ENCODE measurements at places on chromosomes 2 and 18.

DNA sequence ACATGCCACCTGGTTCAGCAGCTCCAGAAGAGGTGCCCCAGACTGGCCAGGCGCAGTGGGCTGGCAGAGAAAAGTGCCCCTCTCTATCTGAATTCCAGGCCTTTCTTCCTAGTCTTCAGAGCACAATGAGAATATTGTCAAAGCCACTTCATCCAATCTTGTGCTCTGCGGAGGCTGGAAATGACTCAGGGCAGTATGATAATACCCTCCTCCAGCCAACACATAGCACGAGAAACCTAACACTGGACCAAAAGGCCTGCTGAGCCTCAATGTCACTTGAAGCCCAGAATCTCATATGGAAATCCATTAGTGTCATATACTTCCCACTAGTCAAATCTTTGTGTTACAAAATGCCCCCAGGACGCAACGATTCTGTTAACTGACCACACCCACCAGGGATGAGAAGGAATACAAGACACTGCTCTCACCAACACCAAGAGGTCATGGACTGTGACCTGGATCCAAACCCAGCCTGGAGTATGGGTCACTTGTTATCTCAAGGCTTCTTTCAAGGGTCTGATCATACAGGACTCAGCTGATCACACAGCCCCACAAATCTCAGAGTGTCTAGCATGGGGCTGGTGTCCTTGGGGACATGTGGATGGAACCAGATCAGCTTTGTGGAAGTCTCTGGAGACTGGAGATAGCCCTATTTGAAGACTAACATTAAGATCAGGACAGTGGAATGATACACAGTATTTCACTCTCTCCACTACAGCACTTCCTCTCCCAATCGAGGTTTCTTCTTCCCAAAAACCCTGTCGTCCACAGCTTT lies 10.1 kb downstream of the KIF3C start:
- no peak for DNase-seq

- DNase-seq, result no peak
Measured at GRCh38 chr2:217642944-217643343, 359.9 kb downstream of the TNS1 start.

GRCh38 chr2:215280326-215280725 lies 31.5 kb upstream of the ATIC start:
- DNase-seq, result no peak

DNA sequence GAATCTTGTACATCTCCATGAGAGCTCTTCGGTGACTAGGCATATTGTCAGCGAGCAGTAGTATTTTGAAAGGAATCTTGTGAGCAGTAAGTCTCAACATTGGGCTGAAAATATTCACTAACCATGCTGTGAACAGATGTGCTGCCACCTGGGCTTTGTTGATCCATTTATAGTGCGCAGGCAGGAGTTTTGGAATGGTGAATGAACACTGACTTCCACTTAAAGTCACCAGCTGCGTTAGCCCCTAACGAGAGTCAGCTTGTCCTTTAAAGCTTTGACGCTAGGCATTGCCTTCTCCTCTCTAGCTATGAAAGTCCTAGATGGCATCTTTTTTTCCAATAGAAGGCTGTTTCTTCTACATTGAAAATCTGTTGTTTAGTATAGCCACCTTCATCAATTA lies 4.1 kb downstream of the ASB1 start:
- no peak for DNase-seq

- peak; percentile 11 for DNase-seq
Measured at GRCh38 chr18:3212657-3213056, 7.1 kb downstream of the MYOM1 start.

- peak; percentile 44 for DNase-seq
Measured at GRCh38 chr2:40451918-40452605, at the start of gene SLC8A1. Gene SLC8A1, minus strand, starts transcription at chr2:40452090.
